ENCODE measurements at places on chromosomes 5 and 9.
A peak's percentile ranks its signal among the peaks of the same experiment; 100 is the strongest.

- no peak for DNase-seq
Measured at GRCh38 chr5:58816181-58816731, 233.4 kb downstream of the RAB3C start.

DNA sequence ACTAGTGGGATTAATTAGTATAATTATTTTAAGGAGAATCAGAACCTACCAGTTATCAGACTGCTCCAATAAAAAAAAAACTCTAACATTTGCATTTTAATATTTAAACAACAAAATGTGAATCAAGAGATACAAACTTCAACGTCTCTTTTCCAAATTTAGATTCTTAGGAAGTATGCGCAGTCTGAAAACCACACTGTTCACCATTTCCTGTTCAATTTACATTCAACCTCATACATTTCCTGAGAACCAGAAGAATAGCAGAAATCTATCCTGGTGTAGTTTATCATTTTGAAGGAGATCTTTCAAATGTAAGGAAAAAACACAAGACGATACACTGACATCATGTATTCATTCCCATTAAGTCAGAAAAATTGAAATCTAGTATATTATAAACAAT is 869.2 kb downstream of the EFNA5 start:
- DNase-seq, result peak; percentile 24

DNA sequence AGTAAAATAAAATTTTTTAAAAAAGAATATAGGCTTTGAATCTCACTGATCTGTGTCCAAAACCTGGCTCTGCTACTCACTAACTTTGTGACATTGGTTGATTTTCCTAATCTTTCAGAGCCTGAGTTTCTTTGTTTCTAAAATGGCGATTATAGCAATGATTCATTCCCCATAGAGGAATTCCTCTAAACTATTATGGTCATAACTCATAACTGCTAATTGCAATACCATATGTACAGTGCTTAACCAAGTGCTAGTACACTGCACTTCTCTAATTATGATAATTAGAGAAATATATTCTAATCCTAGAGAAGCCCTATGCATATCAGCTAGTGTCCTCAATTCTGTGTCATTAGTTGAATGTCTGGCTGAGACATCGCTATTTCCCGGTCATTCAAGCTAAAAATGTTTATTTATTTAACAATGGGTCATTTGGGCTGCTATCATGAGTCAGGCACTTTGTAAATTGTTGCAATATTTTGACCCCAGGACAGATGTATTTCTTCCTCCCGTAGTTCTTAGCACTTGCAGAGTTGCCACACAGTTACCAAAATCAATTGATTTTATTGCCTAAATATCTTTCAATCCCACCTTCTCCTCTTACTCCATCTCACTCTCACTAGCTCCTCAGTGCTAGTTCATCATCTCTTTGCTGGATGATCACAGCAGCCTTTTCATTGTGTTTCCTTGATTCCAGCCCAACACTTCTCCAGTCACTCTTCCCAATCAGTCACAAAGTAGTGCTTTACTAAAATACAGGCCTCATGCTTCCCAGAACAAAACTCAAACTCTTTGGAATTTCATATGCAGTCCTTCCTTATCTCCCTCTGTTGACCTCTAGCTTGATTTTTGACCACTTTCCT is 200.9 kb upstream of the PAPPA start:
- no peak for DNase-seq

- no peak for DNase-seq
Measured at GRCh38 chr5:21199087-21199486, 1211.1 kb upstream of the CDH18 start.

DNA sequence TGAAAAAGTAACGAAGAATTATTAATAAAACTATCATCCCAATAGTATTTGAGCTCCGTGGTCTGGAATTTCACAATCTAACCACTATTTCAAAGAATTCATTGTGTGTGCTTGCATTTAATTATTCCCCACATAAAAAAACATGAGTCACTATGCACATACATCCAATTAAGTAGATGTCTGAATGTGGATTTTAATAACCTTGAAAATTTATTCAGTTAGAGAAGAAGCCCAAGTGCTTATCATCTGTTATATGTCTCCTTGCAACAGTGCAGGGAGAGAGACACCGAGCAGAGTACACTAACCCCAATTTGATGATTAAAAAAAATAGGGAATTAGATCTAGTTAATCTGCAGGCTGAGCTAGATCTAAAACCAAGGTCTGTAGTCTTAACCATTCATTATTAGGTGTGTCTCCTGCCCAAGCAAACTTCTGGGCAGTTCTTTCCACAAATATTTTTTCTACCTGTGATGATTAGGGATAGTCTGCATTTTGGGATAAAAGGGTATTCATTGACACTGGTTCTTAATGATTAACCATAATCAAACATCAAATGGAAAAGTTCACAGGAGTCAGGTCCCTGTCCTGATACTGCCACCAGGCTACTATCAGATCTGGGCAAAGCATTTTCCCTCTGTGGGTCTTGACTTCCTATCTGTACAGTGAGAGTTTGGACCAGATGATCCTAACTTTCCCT is 164.2 kb downstream of the GRIA1 start:
- no peak for DNase-seq
